ENCODE measurements at places on chromosomes 4 and X.

- no peak for DNase-seq
These were observed 209.5 kb downstream of the PCDH7 start for GRCh38 chr4:30929649-30930048.

- no peak for DNase-seq
These were observed 10.5 kb downstream of the ANTXR2 start for GRCh38 chr4:80062527-80062926.

DNA sequence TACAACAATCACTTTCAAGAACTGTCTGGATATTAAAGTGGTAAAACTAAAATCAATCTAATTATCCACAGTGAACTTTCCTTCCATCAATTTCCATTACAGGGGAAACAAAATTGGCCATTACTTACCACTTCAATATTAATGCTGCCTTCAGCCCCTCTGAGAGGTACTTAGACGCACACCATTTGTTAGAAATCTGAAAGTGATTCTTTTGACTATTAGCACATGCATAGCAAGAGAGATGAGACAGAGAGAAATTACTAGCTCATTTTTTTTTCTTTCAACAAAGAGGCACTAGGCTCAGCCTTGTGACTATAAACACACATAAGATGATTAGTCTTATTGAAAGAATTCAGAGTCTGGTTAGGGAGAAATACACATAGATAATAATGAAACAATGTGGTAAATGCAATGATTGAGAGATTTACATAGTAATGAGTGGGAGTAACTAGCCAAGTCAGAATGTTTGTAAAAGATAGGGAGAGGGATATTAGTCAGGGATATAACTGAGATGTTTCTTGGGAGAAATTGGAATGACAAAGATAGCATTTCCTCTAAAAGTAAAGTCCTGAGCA, 93.3 kb downstream of the YIPF7 start:
- no peak for DNase-seq

DNA sequence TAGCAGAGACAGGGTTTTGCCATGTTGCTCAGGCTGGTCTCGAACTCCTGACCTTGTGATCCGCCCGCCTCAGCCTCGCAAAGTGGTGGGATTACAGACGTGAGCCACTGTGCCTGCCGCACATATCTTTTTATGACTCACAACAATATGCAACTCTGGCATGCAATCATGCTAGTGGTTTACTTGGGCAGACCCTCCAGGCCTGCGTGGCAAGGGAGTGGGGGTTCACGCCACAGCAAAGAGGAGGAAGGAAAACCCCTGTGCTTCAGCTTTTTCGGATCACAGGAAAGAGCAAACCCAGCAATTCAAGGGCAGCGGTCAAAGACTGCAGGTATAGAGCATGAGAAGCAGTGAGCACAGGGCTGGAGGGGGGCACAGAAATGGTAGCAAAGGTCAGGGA, 48.3 kb upstream of the CD99 start:
- DNase-seq = no peak

GRCh38 chrX:9650091-9650490, 115.6 kb downstream of the GPR143 start:
- no peak for DNase-seq

- DNase-seq = no peak
These were observed 261.8 kb downstream of the ADGRL3 start for GRCh38 chr4:61461956-61462355.

- DNase-seq = no peak
These were observed 44.5 kb upstream of the BTC start for GRCh38 chr4:74838746-74839370.

- DNase-seq = no peak
These were observed 204.8 kb upstream of the CT83 start for GRCh38 chrX:116667346-116668134.

GRCh38 chr4:88803600-88804096, 106.0 kb upstream of the NAP1L5 start:
- DNase-seq = no peak
